ENCODE measurements at places on chromosomes 1 and 21. TPM values are rescaled to one million over a fixed set of nuclear protein-coding genes. Genes with fewer than 3 reads are reported as not detected.

FNDC10 gene
- polyA plus RNA-seq, result 0.32 TPM

- no peak for DNase-seq
Measured at GRCh38 chr1:165454091-165454610, 9.2 kb upstream of the RXRG start.

ACOT11 gene
- not detected for polyA plus RNA-seq

KCNK1 gene
- polyA plus RNA-seq, result 0.18 TPM

WDR47 gene
- 6.4 TPM for polyA plus RNA-seq

BMP8A gene
- not detected for polyA plus RNA-seq

GRCh38 chr1:93598861-93599439, 82.7 kb downstream of the BCAR3 start:
- no peak for DNase-seq

Data from CD4-positive, CD25-positive, alpha-beta regulatory T cell (primary cell).